ENCODE measurements at places on chromosomes 16 and 17. TPM values are rescaled to one million over a fixed set of nuclear protein-coding genes. Genes with fewer than 3 reads are reported as not detected.

Gene TMC5
- not detected for total RNA-seq

Gene EXOSC6
- total RNA-seq: 35.9 TPM

Gene ATMIN
- total RNA-seq: 50.0 TPM

Gene SCGB1C2
- not detected for total RNA-seq

Gene FAM83G
- total RNA-seq: 25.9 TPM

Gene EVPLL
- total RNA-seq: not detected

Gene SPECC1
- 28.1 TPM for total RNA-seq

Gene CTRL
- under 0.01 TPM for total RNA-seq

Gene PRR15L
- total RNA-seq: not detected

Gene CMTM1
- 1.9 TPM for total RNA-seq

Gene MEOX1
- not detected for total RNA-seq

Gene SLC35G6
- not detected for total RNA-seq

Gene KRTAP2-1
- not detected for total RNA-seq

Gene CPHXL2
- not detected for total RNA-seq

Gene CDH13
- 293 TPM for total RNA-seq
